ENCODE measurements at places on chromosomes 2 and 18.

DNA sequence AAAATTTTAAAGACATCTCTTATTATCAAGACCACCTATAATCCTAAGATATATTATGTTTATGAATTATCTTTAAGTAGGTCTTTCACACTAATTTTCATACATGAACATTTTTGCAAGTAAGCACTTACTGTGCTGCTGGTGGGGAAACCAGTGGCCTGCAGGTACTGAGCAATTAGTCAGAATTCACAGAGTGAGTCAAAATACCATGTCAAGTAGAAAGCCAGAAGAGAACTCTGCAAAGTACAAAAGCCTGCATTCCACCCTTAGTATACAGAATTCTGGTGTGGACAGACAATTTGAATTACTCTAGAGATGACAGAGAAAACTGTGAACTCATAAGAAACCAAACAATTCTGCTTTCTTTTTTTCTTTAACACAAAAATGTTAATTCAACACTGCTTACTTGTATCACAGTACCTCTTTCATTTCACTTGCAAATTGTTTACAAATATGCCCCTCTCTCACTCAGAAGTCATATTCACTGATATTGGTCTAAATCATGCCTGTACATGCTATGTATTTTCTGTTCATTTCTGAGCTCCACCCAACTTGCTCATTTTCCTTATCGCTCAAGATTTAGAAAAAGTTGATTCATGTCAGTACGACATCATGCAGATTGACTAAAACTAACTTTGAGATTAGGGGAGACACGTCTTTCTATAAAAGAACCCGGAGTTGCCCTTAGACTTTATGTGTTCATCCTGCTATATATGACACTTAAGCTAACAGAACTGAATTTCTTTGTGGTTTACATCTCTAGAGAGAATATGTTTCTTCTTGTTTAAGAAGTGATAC, 182.9 kb downstream of the IKZF2 start:
- DNase-seq: no peak

DNA sequence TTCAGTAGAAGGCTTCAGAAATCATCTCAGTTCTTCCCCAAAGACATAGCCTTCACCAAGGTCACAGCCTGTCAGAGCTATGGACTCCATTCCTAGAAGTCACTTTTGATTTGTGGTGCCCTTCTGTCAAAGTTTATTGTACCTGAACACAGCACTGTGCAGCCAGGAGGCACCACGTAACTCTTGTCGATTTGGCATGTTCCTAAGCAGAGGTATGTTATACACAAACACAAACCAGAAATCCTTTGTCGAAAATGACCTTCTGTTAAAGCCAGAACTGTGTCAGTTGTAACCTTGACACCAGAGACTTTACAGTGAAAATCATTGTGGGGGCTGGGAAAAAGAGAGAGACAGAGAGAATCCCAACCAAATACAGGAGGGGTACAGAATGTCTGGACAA, 62.6 kb upstream of the SGPP2 start:
- DNase-seq: no peak

DNA sequence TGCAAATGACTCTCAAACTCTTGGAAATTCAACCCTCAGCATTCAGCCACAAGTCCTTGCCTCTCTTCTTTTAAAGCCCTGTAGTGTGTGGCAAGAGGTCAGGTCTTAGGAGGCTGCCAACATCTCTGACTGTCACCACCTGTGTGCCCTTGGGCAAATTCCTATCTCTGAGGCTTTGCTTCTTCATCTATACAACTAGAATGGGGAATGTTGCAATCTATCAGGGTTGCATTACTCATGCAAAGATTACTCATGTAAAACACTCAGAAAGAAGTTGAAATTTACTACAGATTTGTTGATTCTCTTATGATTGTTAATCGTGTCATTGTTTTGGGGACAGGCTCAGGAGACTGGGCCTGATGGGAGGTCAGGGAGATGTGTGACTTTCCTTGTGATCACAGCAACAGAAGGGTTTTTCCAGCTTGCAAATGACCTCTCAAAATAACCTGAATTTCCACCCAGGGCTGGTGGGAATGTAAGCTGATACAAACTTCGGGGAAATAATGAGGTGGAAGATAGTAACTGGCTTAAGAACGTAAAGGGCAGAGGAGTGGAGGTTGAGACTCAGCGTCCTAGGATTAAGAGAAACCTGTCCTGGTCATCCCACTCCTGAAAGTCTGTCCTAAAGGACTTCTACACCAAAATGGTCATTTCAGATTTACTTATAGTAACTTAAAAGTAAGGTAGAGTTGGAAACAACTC, 32.1 kb upstream of the SIGLEC15 start:
- no peak for DNase-seq

- DNase-seq: no peak
These were observed 102.2 kb downstream of the AP1S3 start for GRCh38 chr2:223735035-223735640.

DNA sequence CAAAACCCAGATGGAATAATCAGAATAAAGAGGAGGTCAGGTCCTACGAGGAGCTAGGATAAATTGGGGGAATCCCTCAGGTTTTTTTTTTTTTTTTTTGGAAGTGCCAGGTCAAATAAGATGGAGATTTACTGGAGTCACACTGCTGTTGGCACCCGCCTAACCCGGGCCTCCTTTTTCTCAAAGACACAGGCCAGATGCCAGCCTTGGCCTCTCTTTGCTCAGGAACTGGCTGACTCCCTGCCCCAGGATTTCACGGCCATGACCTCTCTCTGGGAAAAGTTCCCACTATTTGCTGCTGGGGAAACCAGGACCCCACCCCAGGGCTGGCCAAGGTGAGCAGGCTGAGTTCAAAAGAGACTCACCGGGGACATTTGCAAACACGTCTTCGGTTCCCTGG, 2.5 kb downstream of the CD8A start:
- DNase-seq: no peak

GRCh38 chr2:46651363-46652099, 172.2 kb downstream of the TMEM247 start:
- no peak for DNase-seq

- DNase-seq: no peak
These were observed 33.2 kb downstream of the ANKRD29 start for GRCh38 chr18:23629444-23629946.

DNA sequence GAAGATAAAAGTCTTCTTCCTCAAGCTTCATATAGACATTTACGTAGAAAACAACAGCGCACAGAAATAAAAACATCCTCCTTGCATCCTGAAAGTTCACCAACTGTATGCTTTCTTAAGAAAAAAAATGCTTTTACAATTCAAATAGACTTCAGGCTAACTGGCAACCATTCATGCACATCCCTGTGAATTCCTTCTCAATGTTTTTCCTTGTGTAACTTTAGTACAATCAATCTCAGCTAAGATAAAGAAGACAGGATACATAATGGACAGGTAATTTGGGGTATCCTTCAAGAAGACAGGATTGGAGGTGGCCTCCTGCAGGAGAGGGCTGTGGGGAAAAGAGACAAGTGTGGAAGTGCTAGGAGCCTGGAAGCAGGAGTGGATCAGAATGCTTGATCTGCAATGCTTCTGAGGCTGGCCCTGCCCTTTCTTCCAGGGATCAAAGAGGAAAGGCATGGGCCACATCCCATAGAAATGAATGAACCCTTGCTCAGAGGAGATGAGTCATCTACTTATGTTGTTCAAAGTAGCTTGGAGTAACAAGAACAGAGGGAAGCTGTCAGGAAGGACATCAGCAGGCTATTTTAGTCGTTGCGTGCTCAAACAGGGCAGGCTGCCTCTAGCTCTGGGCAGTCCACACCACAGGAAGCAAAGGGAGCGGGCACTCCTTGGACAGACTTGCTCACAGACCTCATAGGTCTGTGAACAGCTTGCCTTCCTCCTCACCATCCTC, 126.6 kb downstream of the TMEM131 start:
- DNase-seq: no peak

DNA sequence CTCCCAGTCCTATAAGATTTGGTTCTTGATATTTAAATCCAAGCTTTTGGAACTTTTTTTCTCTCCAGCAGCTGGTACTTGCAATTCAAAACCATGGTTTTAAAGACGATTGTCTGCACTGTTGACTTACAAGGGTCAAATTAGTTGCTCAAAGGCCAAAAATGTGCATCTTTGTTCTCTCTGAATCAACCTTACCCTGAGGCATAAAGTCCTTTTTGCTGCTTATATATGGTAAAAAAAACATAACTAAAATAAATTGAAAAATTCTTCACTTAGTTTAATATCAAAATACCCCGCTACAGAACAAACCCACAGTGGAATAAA, 592.7 kb downstream of the XIRP2 start:
- DNase-seq: no peak

- no peak for DNase-seq
These were observed 168.5 kb downstream of the DPP4 start for GRCh38 chr2:161905389-161906046.

GRCh38 chr2:228860601-228861285, 410.3 kb downstream of the PID1 start:
- DNase-seq: no peak

GRCh38 chr2:85397925-85398331, 12.2 kb downstream of the CAPG start:
- no peak for DNase-seq

- no peak for DNase-seq
These were observed 52.3 kb downstream of the DDX1 start for GRCh38 chr2:15643791-15644585.

- no peak for DNase-seq
These were observed 44.3 kb downstream of the ZC3H15 start for GRCh38 chr2:186530314-186530713.

GRCh38 chr2:8267721-8268120, 414.1 kb upstream of the ID2 start:
- DNase-seq: no peak

GRCh38 chr2:231315896-231316295, 79.6 kb upstream of the B3GNT7 start:
- no peak for DNase-seq

GRCh38 chr2:214450118-214450894, 39.5 kb downstream of the VWC2L start:
- no peak for DNase-seq

GRCh38 chr2:217293607-217294006, 433.7 kb upstream of the TNP1 start:
- DNase-seq: no peak

- no peak for DNase-seq
These were observed 82.6 kb upstream of the LYPD1 start for GRCh38 chr2:132752421-132753206.

- DNase-seq: no peak
These were observed 12.0 kb downstream of the GLI2 start for GRCh38 chr2:120747706-120748105.

DNA sequence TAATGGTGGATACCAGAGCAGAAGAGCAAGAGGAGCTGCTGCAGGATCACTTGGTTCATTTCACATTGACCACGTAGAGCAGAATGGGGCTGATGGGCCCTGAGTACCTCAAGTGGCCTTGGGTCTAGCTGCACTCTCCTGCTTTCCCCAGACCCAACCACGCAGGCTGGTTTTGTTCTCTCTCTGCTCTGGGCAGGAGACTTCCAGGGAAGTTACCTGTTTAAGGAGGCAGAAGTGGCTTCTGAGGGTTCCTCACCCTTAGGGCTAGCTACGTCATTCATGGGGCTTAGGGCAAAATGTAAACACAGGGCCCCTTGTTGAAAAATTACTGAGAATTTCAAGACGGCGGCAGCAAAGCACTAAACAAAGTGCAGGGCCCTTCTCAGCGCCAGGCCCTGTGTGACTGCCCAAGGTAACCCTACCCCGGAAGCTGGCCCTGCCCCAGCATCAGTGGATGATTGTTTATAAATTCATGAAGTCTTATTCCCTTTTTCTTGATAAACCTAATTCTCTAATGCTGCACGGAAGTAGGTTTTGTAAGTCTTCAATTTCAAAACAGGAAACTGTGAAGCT, 75.9 kb downstream of the TMEM182 start:
- DNase-seq: no peak

DNA sequence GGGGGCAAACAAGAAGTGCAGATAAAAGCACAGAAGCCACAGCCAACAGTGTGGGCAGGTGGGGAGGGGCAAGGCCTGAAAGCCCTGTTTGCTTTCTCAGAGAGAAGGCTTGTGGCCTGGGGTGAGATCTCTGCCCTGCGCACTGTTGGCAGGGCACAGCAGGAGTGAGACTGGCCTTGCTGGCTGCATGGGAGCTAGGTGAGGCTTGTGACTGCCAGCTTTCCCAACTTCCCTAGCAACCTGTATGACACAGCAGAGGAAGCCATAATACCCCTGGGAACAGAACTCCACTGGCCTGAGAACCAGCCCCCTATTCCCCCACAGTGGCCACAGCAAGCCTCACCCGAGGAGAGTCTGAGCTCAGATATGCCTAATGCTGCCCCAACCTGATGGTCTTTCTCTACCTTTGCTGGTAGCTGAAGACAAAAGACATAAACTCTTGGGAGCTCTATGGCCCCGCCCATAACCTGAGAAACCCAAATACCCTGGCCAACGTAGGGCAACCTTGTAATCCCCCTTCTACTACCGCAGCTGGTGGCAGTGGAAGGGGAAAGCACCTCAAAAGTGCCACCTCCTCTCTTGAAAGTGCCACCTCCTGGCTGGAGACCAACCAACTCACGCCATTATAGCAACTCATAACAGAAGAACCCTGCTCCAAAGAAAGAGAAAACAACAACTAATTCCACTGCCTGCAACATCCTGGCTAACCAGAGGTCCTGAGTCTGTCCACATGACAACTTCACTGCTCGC, 44.4 kb downstream of the LCT start:
- DNase-seq: no peak

GRCh38 chr2:239197146-239197545, 203.7 kb downstream of the HDAC4 start:
- no peak for DNase-seq

- DNase-seq: no peak
These were observed 47.2 kb downstream of the TET3 start for GRCh38 chr2:74031959-74032287.

DNA sequence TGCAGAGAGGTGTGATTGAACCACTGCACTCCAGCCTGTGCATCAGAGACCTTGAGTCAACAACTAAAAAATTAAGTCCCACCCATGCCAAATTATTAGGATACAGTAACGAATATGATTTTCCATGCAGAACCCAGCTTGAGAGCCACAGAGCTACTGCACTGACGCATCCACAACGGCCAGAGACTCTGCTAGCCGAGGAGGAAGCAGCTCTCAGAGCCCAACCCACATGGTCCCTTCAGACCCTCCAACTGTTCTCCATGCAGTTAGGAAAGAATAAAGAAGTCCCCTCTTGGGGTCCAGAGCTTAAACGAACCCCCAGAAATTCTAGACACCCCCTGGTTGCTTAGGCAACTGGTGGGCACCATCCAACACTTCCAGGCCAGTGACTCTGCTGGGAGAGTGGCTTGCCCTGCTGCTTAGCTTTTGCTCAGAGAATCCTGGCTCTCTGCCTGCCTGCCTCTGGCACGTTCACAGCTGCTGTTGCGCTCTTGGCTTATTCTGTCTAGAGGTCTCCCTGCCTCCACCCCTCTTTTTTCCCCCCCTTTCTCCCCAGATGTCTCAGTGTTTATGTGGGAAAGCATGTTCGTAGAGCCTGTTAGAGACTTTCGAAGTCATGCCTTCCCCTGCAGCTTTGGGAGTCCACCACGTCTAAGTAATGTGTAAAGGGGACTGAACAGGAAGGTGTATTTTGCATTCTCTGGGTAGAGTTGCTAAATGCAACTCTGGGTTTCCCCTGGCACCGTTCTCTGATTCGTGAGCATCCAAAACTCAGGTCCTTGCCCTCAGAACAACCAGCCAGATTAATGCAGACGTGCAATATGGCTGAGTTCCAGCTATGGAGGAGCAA, 26.0 kb upstream of the SP3 start:
- no peak for DNase-seq

All from NCI-H2107 (cell line).